HCT116 (cell line): ENCODE measurements at places on chromosomes 2 and 18. TPM values are rescaled to one million over a fixed set of nuclear protein-coding genes. Genes with fewer than 3 reads are reported as not detected.

- no peak for DNase-seq
Observed at GRCh38 chr18:62720766-62721613, 5.6 kb downstream of the PHLPP1 start.

Gene SLC9A4
- 0.07 TPM for total RNA-seq

DNA sequence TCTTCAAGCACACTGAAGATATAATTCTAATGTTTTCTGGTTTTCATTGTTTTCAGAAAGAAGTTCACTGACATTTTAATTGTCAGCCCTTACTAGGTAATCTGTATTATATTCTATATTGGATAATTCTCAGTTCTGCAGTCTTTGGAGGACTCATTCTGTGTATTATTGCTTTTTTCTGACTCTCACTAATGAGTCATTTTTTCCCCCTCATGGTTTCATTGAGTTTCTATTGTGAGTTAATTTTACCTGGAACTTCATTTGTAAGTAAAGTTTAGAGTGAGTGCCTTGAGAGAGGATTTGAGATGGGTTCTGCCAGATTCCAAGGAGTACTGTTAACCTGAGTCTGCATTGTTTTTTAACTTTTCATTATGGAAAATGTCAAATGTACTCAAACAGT lies 90.4 kb upstream of the LYPD1 start:
- no peak for DNase-seq

- peak; percentile 48 for DNase-seq
Observed at GRCh38 chr2:20093263-20094141, 42.1 kb upstream of the LAPTM4A start.

DNA sequence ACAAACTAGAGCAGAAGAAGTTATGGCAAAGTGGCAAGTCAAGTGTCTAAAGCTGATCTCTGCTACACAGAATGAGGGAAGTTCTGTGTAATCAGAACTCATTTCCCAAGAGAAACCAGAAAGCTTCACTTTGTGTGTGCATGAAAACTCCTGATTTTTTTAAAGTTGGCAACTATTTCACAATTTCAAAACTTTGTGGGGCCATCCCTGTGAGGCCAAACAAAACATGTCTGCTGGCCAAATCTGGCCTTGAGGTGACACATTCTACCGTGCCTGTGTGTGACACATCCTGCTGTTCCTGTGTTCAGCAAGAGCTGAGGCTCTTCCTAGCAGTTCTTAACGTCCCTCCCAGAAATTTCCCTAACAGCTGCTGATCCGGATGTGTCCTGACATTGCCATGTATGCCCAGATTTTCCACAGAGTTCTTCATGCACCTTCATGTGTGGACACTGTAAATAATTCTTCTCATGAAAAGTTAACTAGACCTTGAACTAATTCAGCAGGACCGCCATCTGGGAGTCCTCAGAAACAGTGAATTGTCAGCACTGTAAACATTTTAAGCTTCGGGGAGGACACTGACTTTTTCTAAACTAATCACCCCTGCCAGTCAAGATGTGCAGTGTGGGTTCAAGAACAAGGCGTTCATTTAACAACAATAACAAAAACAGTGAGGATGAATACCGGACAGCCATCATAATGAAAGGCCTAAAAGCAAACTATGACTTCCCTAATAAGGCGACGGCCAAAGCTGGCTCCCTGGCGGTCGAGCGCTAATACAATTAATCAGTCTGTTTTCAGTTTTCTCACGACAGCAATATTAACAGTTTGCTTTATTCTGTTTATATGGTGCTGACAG lies 99.0 kb downstream of the PLEKHM3 start:
- no peak for DNase-seq
